B cell (primary cell): ENCODE measurements at places on chromosomes 1 and 21.

GRCh38 chr1:184036517-184036949 is 995 bp downstream of the COLGALT2 start:
- peak; percentile 37 for DNase-seq

DNA sequence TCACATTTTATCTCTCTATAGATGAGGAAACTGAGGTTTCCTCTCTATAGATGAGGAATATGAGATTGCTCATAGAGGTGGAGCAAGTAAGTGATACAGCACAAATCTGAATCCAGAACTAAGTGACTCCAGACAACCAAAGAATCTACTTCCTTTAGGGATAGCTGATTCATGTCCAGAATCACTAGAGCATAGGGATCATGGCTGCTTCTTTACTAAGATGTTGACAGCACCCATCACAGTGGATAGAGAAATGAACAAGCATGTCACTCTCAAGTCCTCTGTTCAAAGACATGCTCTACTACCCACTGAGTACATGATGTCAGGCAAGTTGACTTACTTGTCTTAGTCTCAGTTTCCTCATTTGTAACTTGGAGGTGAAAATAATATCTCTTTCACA is 116.1 kb upstream of the SPATA6 start:
- no peak for DNase-seq

GRCh38 chr1:201296352-201296751 is 13.0 kb downstream of the PKP1 start:
- DNase-seq, result no peak

- no peak for DNase-seq
Observed at GRCh38 chr1:221845650-221846371, 103.9 kb upstream of the DUSP10 start.

GRCh38 chr1:1206966-1207531 is 657 bp upstream of the TNFRSF18 start:
- DNase-seq, result no peak

GRCh38 chr1:78833491-78833890 is 173.0 kb downstream of the ADGRL4 start:
- no peak for DNase-seq

DNA sequence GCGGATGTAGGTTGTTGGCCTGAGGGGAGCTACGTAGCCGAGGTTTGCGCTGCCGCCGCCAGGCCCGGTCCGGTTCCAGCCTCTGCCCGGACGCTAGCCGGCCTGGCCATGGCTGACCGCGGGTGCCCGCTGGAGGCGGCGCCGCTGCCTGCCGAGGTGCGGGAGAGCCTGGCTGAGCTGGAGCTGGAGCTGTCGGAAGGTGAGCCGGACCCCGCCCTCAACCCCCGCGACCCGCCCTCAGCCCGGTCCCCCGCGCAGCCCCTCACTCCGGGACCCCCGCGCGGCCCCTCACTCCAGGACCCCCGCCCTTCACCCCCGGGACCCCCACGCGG is 299 bp downstream of the DIP2A start:
- DNase-seq, result no peak

GRCh38 chr1:97056386-97056785 is 334.8 kb downstream of the PTBP2 start:
- no peak for DNase-seq

DNA sequence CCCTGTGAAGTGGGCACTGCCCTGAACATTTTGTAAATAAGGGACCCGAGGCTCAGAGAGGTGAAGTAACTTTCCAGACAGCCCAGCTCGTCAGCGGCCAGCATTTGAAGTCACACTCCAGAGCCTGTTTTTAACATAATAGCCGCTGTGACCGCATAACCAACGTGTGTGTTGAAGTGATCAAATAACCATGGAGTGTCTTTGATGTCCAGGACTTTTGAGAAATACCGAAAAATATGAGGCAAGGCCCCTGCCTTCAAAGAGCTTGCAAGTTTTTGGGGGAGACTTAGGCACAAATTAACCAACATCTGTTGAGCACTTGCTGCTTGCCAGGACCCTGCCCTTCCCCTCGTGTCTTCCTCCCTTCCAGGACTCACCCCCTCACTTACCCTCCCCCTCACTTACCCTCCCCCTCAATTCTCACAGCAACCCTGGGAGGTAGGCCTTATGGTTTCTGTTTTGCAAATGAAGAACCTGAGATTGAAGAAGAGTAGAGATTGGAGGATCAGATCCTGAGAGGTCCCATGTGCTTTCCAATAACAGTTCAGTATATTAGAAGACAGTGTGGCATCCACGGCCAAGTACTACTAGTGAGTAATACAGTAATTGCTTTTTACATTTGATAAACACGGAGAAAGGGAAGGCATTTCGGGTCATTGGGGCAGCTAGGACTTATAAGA is 1.3 kb upstream of the SLC16A1 start:
- peak; percentile 77 for DNase-seq

GRCh38 chr1:9929431-9930385 is 13.5 kb downstream of the LZIC start:
- DNase-seq, result no peak

GRCh38 chr1:225650179-225650578 is 2.7 kb downstream of the ENAH start:
- no peak for DNase-seq

DNA sequence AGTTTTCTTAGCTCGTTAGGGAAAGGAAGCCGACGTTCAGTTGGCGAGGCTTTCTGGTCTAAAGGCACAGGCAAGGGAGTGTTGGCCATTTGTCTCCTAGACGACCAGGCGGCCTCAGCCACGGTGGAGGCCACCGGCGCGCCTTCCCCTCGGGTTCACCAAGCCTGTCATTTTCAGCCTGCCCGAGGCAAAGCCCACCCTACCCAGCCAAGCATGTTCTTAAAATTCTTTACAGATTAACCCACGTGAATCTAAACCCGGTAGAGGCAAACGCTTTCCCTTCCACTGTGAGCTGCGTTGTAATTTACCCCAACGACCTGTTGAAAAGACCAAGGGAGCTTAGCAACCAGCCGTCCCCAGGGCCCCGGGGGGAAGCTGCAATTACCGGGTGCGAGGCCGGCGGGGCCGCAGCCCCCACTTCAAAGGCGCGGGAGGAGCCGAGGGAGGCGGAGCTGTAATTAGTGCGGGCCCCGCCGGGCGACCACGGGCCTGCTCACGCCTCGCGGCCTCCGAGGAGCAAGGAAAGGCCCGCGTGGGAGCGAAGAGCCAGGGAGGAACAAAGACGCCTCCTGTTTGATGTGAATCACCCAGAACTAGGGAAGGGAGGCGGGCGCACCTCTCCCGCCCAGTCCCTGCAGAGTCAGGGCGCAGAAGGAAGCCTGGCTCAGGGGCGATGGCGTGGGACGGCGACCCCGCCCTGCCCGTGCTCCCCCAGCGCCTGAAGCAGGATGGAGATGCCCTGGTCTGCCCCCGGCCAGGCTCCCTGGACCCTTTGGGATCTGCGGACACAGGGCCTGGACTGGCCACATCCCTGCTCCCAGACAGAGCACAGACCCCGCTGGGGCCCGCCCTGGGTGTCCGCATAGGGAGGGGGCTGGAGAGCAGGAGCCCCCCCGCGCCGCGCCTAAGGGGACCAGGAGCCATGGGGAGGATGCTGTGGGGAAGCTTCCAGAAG is 12.1 kb upstream of the TSPEAR start:
- DNase-seq, result no peak

GRCh38 chr1:54965624-54966340 is 14.6 kb upstream of the TMEM61 start:
- DNase-seq, result peak; percentile 44

GRCh38 chr1:107076841-107077240 is 20.4 kb downstream of the PRMT6 start:
- DNase-seq, result no peak

DNA sequence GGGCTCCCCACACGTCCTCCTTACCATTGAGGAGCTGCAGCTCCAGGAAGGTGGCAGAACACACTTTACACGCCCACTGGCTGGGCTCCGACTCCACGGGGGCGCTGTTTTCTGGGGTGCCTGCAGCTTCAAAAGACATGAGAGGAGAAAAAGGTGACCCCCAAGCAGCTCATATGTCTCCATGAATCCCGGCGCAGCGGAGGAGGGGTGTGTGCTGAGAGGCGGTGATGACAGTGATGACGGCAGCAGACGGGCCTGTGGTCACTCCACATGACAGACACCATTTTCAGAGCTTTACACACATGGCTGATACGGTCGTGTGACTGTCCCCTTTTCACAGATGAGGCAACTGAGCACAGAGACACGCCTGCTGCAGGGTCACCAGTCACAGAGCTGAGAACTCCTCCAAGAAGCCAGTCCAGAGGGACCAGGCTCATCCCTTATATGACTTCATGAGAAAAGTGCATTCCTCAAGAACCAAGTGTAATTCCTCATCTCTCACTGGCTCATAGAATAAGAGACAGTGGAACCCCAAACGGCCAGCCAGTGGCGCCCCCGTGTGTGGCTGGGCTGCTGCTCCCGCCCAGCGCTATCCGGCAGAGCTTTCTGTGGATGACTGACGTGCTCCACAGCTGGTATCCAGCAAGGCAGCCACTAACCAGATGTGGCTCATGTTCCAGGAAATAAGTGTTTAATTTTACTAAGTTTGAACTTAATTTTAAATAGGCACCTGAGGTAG is 31.9 kb downstream of the PRDM15 start:
- DNase-seq, result no peak

DNA sequence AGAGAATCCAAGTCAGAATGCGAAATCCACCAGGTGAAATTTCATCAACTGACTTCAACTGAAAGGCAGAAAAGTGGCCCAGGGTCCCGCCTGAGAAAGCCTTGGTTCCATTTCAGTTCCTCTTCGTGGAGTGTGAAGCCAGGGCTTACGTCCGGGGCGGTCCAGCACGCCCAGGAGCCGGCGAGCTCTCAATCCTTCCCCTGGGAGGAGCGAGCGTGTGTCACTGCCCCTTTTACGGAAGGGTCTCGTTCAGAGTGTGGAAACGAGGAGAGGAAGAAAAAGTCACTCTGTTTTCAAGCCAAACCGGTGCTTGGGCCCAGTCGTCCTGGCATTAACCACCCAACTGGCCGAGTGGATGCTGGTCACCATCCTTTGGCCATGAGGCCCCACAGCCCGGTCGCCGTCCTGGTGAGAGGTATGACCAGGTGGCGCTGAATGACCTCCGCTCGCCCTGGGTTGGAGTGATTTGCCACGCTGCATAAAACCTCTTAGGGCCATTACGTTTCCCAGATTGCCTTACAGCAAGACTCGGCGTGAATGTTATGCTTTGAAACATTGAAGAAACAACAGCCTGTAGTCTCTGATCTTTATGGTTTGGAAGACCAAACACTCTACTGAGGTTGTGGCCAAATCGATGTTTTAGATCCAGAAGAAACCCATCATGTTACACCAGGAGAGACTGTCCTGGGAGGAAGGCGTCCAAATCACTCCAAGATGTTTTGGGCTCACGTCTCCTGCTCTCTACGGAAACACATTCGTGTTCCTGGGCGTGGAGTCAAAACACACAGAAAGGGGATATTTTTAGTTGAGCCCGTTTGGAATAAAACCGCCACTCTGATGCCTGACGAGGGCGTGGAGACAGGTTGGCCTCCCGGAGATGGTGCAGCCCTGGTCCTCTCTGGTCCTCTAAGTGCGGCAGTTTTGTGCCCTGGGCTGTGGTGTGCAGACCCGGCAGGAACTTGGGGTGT is 93.6 kb upstream of the ACTRT2 start:
- no peak for DNase-seq

DNA sequence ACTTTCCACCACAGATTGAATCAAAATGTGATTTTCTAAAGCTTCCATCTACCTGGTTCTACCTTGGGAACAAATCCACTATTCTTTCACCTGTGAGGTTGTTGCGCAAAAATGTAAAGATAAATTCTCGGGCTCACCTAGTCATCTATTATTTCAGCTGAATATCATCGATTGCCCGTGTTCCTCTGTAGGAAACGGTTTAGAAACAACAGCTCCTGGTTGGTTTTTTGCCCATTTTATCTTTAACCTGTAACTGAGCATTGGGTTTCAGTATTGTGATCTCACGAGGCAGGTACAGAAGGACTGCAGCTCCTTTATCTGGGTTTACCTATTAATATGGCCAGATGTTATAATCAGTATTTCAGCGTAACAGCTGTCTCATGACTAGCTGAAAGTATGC is 52.9 kb upstream of the LRRC8C start:
- DNase-seq, result no peak

DNA sequence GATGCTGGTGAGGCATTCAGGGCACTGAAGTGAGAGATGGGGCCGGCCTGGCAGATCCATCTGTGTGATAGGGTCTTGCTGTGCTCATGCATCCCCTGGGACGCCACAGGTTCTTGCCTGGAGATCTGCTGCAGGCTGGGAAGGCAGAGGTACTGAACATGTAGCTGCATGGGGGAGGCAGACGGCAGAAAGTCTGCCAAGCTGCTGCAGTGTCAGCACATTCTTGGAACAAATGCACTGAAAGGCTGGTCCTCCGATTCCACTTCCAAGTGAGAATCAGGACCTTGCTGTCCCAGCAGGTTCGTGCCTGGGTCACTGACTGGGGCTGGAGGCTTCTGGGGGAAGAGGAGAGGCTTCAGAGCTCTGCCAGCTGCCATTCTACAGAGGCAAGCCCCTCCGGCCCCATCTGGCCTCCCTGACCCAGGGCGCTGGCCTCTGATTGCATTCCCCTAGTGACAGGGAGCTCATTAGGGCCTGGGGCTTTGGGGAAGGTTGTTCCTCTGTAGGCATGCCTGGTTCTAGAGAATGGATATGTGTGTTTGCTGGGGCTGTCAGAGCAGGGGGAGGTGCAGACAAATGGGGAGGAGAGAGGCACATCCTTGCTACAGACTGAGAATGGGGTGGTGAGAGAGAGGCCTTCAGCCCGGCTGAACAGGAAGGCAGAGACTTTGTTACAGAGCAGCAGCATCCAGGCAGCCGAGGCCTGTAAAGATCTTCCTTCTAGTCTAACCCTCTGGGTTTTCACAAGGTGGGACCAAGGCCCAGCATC is 174.0 kb downstream of the TRABD2B start:
- DNase-seq, result no peak

DNA sequence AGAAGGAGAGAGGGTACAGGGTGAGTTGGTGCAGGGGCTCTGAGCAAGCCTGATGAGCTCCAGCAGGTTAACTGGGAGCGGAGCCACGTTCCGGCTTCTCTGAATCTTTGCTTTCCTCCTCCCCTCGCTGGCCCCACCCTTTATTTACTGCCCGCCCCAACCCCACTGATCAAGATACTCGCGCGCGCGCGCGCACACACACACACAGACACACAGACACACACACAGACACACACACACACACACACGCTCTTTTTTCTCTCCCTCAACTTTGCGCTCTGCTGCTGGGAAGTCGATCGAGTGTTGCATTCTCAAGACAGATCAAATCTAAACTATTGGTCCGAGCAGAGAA is at the start of gene GRIK1:
GRIK1 (minus strand) TSS at position 73 of the 352 bp plus-strand sequence.
- DNase-seq, result no peak

DNA sequence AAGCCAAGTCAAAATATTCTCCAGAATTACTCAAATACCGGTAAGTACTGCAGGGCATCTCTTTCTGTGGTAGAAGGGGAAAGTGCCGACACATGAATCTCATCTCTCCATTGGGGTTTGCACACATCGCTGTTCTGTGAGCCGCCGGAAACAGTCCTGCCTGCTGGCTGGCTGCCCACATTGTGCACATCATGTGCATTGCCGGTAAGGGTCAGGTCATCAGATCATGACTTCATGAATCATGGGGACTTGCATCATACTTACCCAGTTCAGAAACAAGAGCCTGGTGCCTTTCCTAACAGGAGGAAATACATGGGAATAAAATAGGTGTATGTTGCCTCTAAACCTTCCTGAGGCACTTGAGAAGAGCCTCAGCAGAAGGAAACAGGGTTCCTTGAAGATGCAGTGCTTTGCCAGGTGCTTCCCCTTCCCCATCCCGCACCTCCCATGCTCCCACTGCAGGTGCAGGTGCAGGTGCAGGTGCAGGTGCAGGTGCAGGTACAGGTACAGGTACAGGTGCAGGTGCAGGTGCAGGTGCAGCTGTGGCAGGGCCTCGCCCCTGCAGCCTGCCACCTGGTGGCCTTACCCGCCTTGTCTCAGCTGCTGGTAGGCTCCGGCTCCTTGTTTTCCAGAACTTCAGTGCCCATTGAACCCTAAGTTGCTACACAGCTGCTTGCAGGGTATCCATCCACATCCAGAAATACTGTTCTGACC is 26.5 kb downstream of the GPR137B start:
- DNase-seq, result no peak
